ENCODE measurements at places on chromosomes 5 and 9.
A peak's percentile ranks its signal among the peaks of the same experiment; 100 is the strongest.

GRCh38 chr5:157571357-157571827 lies 4.2 kb downstream of the ADAM19 start:
- peak; percentile 92 for DNase-seq

GRCh38 chr9:2216591-2216990 lies 201.4 kb downstream of the SMARCA2 start:
- DNase-seq, result peak; percentile 40

DNA sequence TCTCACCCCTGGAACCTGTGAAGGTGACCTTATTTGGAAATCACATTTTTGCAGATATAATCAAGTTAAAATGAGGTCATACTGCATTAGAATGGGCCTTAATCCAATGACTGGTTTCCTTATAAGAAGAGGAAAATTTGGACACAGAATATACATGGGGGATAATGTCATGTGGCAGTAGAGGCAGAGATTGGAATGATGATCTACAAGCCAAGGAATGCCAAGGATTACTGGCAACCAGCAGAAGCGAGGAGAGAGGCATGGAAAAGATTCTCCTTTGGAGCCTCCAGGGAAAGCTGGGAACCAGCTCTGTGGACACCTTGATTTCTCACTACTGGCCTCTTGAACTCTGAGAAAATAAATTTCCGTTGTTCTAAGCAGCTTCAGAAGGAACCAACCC lies 20.2 kb upstream of the CEP78 start:
- no peak for DNase-seq

GRCh38 chr9:34793428-34793827 lies 83.5 kb upstream of the CCL21 start:
- no peak for DNase-seq

- peak; percentile 63 for DNase-seq
These were observed 640 bp downstream of the SURF4 start for GRCh38 chr9:133375116-133375723.

GRCh38 chr5:72326306-72326649 lies 6.1 kb downstream of the PTCD2 start:
- no peak for DNase-seq

DNA sequence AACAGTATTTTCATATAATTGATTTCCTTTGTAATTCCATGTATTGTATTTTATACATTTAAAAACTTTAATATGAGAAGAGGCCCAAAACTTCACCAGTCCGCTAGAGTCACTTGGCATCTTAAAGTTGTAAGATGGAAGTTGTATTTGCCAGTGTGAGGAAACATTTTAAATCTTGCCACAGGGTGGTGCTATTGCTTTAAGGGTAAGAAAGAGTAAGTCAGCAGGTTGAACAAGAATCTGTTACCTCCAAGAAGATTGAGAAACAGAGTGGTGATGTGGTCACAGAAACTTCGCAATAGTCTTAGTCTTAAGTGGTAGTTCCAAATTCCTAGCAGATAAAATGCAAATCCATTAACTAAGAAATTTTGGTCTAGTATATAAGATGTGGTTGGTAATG lies 39.8 kb upstream of the RANBP6 start:
- DNase-seq, result peak; percentile 88

DNA sequence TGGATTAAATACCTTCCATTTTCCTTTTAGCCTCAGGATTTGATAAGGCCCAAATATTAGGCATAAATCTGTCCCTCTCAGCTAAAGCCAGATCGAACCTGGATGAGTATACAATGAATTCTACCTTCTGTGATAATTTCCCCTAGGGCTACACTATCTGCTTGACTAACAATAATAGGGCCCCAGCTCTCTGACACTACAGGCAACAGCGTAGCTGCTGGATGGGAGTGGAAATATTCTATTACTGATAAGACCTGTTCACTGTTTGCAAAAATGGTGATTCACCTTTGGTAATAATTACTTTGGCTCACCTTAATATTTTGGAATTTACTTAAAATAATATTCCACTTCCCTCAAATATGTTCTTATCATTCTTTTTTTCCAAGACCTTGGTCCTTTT lies 644.2 kb upstream of the SEMA6A start:
- DNase-seq, result no peak

- DNase-seq, result peak; percentile 62
These were observed 195.8 kb downstream of the EFNA5 start for GRCh38 chr5:107474716-107475489.

DNA sequence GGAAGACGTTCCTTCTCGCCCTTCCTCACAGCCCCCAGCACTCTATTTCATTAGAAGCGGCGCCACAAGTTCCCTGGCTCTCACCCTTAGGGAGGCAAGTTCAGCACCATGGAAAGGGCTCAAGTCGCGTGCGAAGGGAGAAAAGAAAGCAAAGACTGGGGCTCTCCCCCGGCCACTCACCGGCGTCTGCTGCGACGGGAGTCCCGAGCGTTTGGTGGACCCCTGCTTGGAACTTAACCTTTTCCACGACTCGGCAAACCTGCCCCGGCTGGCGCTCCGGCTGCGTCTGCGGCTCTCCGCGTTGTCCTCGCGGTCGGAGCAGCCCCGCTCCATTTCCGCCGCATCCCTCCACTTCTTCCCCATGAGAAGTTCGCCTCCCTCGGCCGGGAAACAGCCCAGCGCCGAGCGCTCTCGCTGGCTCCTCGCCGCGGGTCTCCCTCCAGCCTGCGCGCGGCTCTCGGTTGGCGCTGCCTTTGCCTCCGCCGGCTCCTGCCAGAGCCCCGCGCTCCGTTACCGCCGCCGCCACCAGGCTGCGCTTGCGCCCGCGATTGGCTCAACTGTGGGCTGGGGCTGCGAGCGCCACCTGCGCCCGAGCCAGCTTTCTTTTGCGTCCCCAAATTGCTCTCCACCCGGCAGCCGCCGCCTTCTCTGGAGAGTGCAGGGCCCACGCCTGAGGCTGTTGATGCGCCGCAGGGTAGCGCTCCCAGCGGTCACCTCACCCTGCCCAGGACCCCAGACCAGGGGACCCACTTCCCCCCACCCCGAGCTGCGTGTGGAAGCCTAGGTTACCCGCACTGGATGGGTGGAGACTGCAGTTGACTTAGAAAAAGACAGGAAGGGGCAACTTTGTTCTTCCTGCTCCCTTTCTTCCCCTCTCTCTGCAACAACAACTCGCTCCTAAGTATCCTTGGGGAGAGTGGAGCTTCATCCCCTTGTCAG lies 321.6 kb downstream of the CEMIP2 start:
- DNase-seq, result peak; percentile 49

DNA sequence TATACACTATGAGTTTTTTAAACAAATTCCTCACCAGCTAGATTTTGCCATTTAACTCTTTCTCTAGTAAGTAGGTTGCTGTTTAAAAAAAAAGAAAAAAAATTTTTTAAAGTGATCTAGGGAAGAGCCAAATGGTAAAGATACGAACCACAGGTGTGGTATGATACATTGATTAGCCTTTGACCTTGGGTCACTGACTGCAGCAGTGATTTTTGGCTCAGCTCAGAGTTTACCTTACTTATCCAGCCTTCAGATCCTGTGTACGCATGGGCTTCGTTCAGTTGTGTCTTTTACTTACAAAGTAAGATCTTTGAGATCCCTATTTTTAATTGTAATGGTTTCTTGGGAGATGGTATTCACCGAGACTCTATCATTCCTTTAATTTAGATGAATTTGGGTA lies 12.4 kb upstream of the GNG10 start:
- no peak for DNase-seq

GRCh38 chr9:892123-892522 lies 50.6 kb downstream of the DMRT1 start:
- DNase-seq, result no peak

Measured in ELR (cell line).